Hematopoietic multipotent progenitor cell treated with erythropoietin and hydrocortisone succinate and interleukin-3 and kit ligand, for 17 days (in vitro differentiated cells): ENCODE measurements at places on chromosomes 4 and X.

- DNase-seq: no peak
Measured at GRCh38 chr4:138178566-138178965, 63.6 kb downstream of the SLC7A11 start.

GRCh38 chr4:79225360-79225759, 100.5 kb downstream of the NAA11 start:
- no peak for DNase-seq

DNA sequence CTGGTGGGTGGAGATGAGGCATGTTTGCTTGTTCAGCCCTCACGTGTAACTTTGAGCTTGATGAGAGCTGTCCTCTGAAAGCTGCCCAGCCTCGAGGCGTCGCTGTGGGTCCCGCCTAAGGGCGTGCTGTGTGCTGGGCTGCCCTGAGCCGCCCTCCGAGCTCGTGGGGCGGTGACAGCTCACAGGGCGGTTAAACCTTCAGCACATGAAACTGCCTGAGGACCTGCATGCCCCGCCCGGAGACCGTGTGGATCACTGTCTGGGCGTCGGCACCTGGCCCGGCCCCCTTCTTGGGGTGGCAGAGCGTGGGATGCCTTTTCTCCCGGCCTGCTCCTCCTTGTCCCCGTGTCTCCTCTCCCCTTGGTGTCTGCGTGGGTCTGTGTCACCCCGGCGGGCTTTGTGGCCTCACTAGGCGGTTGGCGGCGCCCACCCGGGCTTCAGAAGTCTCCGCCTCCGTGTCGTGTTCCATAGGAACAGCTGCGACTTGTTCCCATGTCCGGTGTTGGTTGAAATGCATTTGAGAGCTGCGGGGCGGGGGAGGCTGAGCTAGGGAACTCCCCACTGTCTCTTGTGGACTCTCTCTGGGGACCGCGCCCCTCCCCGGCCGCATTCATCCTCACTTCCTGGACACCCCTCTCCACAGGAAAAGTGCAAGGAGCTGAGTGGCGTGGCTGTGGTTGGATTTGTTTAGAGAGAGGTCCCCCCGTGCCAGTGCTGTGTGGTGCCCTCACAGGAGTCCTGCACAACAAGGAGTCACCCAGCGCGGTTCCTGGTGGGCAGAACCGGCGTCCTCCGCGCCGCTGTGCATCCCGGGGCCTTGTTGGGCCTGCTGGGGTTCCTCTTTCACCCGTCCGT, 6.8 kb downstream of the AKAP17A start:
- peak; percentile 8 for DNase-seq

GRCh38 chrX:73817393-73818199, 254.6 kb downstream of the CHIC1 start:
- DNase-seq: no peak

GRCh38 chr4:159018062-159018629, 84.7 kb upstream of the RAPGEF2 start:
- no peak for DNase-seq

DNA sequence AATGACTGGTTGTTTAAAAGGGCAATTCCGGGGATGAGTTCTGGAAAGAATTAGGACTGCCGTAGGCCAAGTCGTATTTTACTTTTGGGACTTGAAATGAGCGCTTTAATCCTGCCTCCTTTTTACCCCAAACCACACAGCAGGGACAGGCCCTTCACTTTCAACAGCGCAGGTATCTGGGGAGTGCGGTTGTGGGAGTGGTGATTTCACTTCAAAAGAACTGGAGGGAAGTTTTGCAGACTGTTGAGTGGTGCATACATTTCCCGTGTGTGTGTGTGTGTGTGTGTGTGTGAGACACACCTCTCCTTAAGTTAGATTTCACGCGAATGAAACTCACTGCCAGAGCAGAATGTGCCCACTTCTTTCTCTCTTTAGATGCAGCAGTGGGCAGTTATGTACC, 2.8 kb downstream of the NHS start:
- no peak for DNase-seq

DNA sequence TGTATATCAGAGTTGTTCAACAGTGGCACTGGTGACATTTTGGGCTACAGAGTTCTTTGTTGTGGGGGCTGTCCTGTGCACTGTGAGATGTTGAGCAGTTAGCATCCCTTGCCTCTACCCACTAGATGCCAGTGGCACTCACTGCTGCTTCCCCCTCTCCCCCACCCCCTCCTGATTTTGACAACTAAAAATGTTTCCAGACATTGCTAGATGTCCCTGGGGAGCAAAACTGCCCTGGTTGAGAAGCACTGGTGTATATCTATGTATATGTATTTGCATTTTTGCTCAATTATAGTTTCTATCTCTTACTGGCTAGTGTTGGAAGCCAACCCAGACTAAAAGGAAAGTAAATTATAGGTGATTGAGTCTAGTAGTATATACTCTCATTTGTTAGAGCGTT, 2.4 kb downstream of the TMEM131L start:
- DNase-seq: peak; percentile 39

- no peak for DNase-seq
Measured at GRCh38 chr4:102216666-102217065, 128.6 kb downstream of the SLC39A8 start.

DNA sequence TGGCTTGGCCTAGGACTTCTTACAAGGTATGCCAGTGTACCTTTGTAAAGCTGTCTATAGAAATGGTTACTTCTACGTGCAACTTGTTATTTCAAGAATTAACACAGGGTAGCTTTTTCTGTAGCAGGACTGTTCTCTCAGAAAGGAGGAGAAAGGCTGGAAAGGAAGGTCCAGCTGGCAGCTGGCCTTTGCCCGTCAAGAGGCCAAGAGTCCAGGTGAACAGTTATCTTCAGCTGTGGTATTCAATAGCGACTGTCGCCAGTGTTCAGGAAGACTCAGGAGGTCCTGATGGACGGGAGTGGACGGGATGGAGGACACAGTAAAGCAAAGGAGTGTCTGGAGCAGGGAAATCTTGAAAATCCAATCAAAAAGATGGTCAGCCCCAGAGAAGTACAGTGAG, 4.7 kb downstream of the CYP4V2 start:
- DNase-seq: no peak

DNA sequence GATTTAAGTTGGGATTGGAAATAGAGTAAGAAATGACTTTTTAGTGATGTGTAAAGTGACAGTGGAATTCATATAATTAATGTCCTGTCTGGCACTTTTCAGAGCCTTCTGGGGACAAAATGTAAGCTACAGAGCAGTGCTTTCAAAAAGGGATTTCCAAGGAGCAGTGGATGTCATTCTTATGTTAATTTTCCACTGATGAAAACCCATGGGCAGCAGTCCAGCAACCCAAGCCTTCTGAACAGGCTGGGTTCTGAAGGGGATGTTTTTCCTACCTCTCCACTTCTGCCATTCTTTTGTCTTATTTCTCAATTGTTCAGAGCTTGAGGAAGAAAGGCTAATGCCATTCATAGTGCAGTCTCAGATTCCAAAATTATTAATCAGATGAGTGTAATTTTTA, 717.6 kb upstream of the HS3ST1 start:
- no peak for DNase-seq

DNA sequence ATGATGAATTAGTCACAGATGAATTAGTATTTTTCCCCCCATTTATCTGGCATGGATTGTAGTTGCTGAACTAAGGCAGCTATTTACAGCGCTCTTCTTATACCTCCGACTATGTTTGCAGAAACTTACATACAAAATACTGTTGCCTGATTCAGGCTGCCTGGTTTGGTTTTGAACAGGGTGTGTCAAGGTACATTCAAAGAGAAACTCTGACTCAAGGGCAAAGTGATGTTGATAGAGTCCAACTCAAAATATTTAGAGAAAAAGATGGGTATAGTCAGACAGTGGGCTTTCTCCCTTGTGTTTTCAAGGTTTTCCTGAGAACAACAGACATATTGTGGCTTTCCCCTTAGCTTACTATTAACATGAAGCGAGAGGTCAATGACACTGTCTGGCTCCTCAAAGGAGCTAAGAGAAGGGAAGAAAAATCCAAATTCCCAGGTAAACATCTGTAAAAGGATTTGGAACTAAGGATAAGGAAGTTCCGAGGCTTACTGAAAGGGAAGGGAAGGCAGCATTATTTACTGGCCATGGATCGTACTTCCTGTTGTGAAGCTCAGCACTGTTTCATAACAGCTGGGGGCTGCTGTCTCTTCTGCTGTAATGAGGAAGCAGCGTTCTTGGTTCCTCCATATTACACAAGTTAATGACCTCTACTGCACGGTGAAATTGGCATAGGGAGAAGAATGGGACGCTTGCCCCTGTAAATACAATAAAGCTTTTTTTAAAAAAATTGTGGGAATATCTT, 30.9 kb downstream of the FAM9C start:
- no peak for DNase-seq

DNA sequence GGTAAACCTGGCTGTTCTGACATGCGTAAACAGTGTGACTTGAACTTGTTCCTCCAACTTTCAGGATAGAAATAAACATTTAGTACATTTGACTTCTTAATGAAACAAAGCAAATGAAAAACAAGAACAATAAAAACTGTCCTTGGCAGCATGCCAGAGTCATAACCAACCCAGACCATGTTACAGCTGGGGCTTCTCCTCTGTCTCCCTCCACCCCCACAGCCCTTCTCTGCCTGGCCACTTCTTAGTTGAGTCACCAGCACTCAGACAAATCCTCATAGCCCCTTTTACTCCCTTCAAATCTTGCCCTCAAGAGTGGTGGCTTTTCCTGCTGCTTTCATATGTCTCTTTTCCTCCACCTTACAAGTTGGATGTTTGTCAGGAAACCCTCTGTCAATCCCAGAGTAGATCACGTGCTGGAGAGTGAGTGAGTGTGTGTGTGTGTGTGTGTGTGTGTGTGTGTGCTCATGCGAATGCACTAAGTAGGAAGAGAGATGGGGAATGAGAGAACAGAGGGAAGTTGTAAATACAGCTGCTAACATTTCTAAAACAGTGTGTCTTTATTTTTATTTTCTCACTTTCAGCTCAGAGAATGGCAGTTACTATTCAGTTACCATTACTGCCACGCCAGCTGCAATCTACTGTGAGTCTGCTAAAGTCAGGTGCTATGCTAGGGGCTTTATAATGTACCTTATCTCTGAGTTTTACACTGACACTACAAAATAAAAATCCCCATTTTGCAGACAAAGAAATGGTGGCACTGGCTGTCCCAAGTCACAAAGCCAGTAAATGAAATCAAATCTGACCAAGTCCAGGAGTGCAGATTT, 15.0 kb downstream of the SCARB2 start:
- peak; percentile 39 for DNase-seq
